ENCODE measurements at places on chromosomes 11 and 22. TPM values are rescaled to one million over a fixed set of nuclear protein-coding genes. Genes with fewer than 3 reads are reported as not detected.

RBMXL2 gene
- total RNA-seq = not detected

FOLR2 gene
- total RNA-seq = 3.9 TPM

SLC22A25 gene
- under 0.01 TPM for total RNA-seq

OR51B2 gene
- 0.49 TPM for total RNA-seq

ZNF280B gene
- total RNA-seq = 3.9 TPM

HTR3A gene
- 0.74 TPM for total RNA-seq

TNKS1BP1 gene
- 13.5 TPM for total RNA-seq

SESN3 gene
- 62.7 TPM for total RNA-seq

GRAMD1B gene
- total RNA-seq = 41.8 TPM

OR5B21 gene
- not detected for total RNA-seq

STK33 gene
- total RNA-seq = 4.2 TPM

KDM4D gene
- total RNA-seq = 1.7 TPM

ALX4 gene
- total RNA-seq = 0.98 TPM

IL18BP gene
- 2.5 TPM for total RNA-seq

VPREB1 gene
- total RNA-seq = not detected

OR8G5 gene
- not detected for total RNA-seq

CRYBB2 gene
- 0.25 TPM for total RNA-seq

PATE4 gene
- not detected for total RNA-seq

MIAT gene
- total RNA-seq = 87.3 TPM

TRIM49C gene
- not detected for total RNA-seq

MS4A3 gene
- total RNA-seq = 0.98 TPM
